ENCODE measurements at places on chromosomes 11 and 22. TPM values are rescaled to one million over a fixed set of nuclear protein-coding genes. Genes with fewer than 3 reads are reported as not detected.

The TP53I11 gene
- total RNA-seq = 2.5 TPM

The C11orf65 gene
- total RNA-seq = 0.83 TPM

The KCNK4 gene
- total RNA-seq = not detected

The PDGFB gene
- 0.34 TPM for total RNA-seq

The CFL1 gene
- 2,110 TPM for total RNA-seq

The PGA4 gene
- total RNA-seq = not detected

The XPNPEP3 gene
- total RNA-seq = 14.6 TPM

The CNTF gene
- total RNA-seq = 2.8 TPM

The OR6A2 gene
- total RNA-seq = 0.05 TPM

The ZNF280A gene
- total RNA-seq = not detected

The RBMXL2 gene
- total RNA-seq = not detected

The HOATZ gene
- 0.37 TPM for total RNA-seq

The KCNJ4 gene
- not detected for total RNA-seq

The PLAAT5 gene
- 0.68 TPM for total RNA-seq

The CDKN1C gene
- total RNA-seq = 0.21 TPM

The OR2AT4 gene
- not detected for total RNA-seq

The PRDM11 gene
- total RNA-seq = 3.6 TPM

The LRRC55 gene
- total RNA-seq = not detected

The SLC17A6 gene
- total RNA-seq = not detected

The IRAG1 gene
- total RNA-seq = not detected

The MUC2 gene
- not detected for total RNA-seq

The NLRP10 gene
- total RNA-seq = not detected

The MS4A4A gene
- total RNA-seq = not detected

The OR5A1 gene
- not detected for total RNA-seq

The FAM168A gene
- 27.8 TPM for total RNA-seq

The GAL3ST1 gene
- total RNA-seq = not detected

The DEFB108B gene
- not detected for total RNA-seq

The NRIP3 gene
- total RNA-seq = 0.47 TPM

The MS4A15 gene
- total RNA-seq = not detected

The OR5B2 gene
- not detected for total RNA-seq

The POU2AF3 gene
- total RNA-seq = not detected

The C22orf31 gene
- not detected for total RNA-seq

All from activated CD8-positive, alpha-beta T cell treated with anti-CD3 and anti-CD28 coated beads, Interleukin-2, amount 10 ng/mL, durations not matched to agents 7 days and 5 days (primary cell).